ENCODE measurements at places on chromosomes 3 and 15. TPM values are rescaled to one million over a fixed set of nuclear protein-coding genes. Genes with fewer than 3 reads are reported as not detected.

DNA sequence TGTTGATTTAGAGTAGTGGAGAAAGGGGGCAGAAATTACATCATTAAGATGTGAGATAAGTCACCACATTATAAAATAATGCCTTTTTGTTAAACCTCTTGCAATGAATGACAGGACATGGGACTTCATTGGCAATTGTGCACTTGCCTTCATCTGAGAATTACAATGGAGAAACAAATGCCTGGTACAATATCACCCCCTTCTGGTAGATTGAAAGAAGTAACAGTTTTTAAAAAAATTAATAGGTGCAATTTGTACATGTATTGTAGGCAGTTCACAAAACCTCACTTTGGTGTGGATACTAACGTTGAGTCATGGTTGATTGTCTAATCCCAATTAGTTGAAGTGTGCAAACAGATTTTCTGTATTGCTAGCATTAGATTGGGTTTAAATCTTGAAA lies 4.6 kb upstream of the P2RY14 start:
- DNase-seq = no peak
- H3K27me3 ChIP-seq = no peaks in the 10 kb centered on the region
- H3K4me1 ChIP-seq = no peaks in the 10 kb centered on the region
- H3K4me3 ChIP-seq = no peak overlapping the region
- H3K27ac ChIP-seq = no peak overlapping the region

Gene STX19
- not detected for total RNA-seq

Gene TGM5
- 2.7 TPM for total RNA-seq

- H3K27me3 ChIP-seq = no peaks in the 10 kb centered on the region
- H3K4me3 ChIP-seq = no peak overlapping the region
Measured at GRCh38 chr15:57398336-57398735, 22.0 kb downstream of the CGNL1 start.

DNA sequence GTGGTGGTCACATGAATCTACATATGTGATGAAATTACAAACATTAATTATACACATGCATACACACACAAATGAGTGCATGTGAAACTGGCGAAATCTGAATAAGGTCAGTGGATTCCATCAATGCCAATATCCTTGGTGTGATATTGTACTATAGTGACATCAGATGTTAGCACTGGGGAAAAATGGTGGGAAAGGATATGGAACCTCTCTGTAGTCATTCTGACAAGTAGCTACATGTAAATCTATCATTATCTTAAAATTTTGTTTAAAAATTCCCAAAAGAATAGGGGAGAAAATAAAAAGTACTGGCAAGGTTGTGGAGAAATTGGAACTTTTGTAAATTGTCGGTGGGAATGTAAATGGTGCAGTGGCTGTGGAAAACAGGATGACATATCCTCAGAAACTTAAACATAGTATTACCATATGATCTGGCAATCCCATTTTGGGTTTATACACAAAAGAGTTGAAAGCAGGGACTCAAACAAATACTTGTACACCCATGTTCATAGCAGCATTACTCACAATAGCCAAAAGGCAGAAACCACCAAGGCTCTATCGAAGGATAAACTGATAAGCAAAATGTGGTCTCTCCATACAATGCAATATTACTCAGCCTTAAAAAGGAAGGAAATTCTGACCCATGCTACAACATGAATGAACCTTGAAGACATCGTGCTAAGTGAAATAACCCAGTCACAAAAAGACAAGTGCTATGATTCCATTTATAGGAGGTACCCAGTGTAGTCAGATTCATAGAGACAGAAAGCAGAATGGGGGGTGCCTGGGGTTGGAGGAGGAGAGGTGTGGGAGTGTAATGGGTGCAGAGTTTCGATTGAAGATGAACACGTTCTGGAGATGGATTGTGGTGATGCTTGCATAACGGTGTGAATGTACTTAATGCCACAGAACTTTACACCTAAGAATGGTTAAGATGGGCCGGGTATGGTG lies 25.3 kb upstream of the HRH1 start:
- H3K27ac ChIP-seq = no peak overlapping the region
- no peaks in the 10 kb centered on the region for H3K4me1 ChIP-seq
- no peak for DNase-seq
- no peaks in the 10 kb centered on the region for H3K36me3 ChIP-seq
- no peaks in the 10 kb centered on the region for H3K27me3 ChIP-seq
- no peak overlapping the region for H3K4me3 ChIP-seq

DNA sequence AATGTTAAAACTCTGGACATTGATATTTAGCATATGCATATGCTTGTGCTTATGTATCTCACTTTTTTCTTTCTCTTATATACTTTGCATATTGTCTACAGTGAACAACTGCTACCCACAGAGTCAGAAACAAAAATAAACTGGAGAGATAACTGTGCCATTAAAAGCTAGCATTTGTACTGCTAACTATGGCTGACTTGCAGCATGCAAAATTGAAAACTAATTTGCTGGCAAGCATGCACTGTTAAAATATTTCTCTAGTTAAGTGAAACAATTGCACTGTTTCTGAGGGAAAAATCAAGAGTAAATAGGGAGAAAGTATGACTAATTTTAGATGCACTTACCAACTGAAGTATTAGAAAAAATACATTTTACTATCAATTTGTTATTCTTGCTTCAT lies 177.8 kb downstream of the CBLB start:
- no peaks in the 10 kb centered on the region for H3K4me1 ChIP-seq
- H3K27ac ChIP-seq = peak overlapping the region; percentile 19
- no peak for DNase-seq
- no peak overlapping the region for H3K4me3 ChIP-seq
- H3K36me3 ChIP-seq = no peaks in the 10 kb centered on the region

Gene GCHFR
- total RNA-seq = 56.0 TPM

DNA sequence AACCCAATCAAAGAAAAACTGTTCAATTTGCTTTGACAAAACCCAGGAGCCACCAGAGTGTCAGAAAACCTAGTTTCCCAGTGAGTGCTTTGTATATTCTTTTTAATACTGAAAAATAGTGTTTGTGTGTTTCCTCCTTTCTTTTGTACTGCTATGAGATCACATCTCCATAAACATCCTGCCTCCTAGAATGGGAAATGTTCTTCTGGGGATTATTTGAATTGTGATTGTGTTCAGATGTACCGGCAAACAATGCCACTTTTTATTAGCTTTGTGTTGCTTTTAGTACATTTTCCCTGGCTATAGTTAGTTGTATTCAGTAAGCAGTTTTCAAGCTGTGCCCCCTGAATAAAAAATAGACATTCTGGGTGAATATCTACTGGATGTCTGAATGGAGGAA lies 148.0 kb upstream of the NR2E3 start:
- H3K27ac ChIP-seq = peak overlapping the region; percentile 61
- no peak for DNase-seq
- no peaks in the 10 kb centered on the region for H3K36me3 ChIP-seq

DNA sequence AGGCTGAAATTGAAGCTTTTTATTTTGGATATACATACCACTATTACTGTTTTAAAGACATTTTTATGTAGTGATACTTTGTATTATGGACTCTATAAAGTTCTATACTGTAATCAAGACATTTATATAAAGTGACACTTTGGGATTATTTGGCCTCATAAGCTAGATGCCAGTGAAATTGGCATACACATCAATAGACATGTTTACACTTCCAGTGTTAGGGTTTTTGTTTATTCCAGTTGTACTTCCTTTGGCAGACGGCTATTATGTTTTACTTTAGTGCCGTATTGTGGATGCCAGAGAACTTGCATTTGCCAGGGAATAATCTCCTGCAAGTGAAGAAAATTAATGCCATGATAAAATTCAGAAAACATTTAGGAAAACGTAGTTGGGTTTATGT lies 6.0 kb downstream of the LXN start:
- no peak overlapping the region for H3K4me3 ChIP-seq
- no peak overlapping the region for H3K27ac ChIP-seq
- H3K36me3 ChIP-seq = peaks cover 4% of the 10 kb centered on the region
- H3K4me1 ChIP-seq = no peaks in the 10 kb centered on the region
- H3K27me3 ChIP-seq = no peaks in the 10 kb centered on the region

GRCh38 chr3:187946981-187947380 lies 201.7 kb upstream of the BCL6 start:
- no peak overlapping the region for H3K27ac ChIP-seq
- H3K4me3 ChIP-seq = no peak overlapping the region
- no peak for DNase-seq
- no peaks in the 10 kb centered on the region for H3K36me3 ChIP-seq
- no peaks in the 10 kb centered on the region for H3K4me1 ChIP-seq
- no peaks in the 10 kb centered on the region for H3K27me3 ChIP-seq

Gene FAM174B
- 34.7 TPM for total RNA-seq

- no peaks in the 10 kb centered on the region for H3K36me3 ChIP-seq
- no peaks in the 10 kb centered on the region for H3K27me3 ChIP-seq
Measured at GRCh38 chr3:127688022-127688415, 15.3 kb downstream of the ABTB1 start.

Gene PAQR9
- total RNA-seq = not detected

GRCh38 chr15:82968066-82968465 lies 15.5 kb upstream of the HOMER2 start:
- H3K4me3 ChIP-seq = no peak overlapping the region
- DNase-seq = no peak
- H3K4me1 ChIP-seq = no peaks in the 10 kb centered on the region
- no peak overlapping the region for H3K27ac ChIP-seq
- H3K27me3 ChIP-seq = no peaks in the 10 kb centered on the region
